ENCODE measurements at places on chromosomes 3 and 15. TPM values are rescaled to one million over a fixed set of nuclear protein-coding genes. Genes with fewer than 3 reads are reported as not detected.

GRCh38 chr15:79811406-79812405 lies 85.1 kb downstream of the MTHFS start:
- no peak for DNase-seq

DNA sequence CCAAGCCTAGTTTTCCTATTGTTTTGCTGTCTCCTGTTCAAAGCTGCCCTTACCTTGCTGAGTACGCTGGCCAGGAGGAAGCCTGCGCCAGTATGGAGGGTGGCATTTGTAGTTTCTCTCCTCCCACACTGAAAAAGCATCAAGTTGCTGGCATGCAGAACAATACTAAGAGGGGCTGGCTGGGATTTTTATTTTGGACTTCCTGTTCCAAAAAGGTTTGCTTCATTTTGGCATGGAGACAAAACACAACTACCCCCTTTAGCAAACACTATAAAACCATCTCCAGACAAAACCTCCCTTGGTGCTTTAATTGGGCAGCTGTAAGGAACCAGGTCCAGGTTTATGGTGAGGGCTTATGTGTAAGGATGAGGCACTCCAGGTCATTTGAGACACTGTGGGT lies 457.6 kb downstream of the PDCD6IP start:
- no peak for DNase-seq

TERC gene
- total RNA-seq: 446 TPM

GRCh38 chr3:98032904-98033303 lies 2.2 kb downstream of the GABRR3 start:
- no peak for DNase-seq

DNA sequence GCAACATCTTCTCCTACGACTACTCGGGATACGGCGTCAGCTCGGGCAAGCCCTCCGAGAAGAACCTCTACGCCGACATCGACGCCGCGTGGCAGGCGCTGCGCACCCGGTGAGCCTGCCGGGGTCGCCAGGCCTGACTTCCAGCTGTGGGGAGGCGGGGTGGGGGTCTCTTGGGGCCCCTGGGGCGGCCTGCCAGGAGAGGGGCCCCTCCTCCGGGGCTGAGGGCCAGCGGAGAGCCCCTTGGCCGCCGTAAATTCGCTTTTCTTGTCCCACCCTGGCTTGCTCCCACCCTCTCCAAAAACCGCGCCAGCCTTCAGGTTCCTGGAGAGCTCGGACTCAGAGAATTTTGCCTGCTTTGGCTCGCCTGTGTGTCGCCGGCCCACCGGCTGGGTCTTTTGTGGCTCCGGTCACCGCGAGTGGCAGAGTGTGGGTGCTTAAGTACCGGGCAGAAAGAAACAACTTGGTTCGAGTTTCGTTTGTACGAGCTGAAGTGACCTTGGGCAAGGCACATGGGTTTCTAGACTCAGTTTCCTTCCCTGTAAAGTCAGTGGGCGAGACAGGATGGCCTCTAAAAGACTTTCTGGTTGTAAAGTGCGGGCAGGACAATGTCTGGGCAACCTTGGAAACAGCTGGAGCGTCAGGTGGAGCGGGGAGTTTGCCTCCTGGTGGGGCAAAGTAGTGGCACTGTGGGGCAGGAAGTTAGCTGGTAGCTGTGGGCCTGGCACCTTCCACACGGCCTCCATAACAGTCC lies 976 bp downstream of the ABHD17C start:
- peak; percentile 51 for DNase-seq

GOLGA8M gene
- 0.51 TPM for total RNA-seq

DNA sequence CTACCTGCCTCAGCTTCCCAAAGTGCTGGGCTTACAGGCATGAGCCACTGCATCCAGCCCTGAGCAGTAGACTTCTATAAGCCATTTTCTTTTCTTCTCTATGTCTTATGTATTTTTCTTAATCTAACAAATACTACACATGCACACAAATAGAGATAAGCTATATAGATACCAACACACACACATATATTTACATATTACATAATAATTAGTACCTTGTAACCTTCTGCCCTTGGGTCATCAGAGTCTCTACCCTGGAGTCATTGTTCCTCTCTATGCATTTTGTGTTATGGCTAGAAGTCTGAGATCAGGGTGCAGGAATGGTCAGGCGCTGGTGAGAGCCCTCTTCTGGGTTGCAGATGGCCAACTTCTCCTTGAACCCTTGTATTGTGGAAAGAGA lies 154.0 kb upstream of the PTPRG start:
- DNase-seq: no peak

Measured in dermis blood vessel endothelial cell (primary cell).